ENCODE measurements at places on chromosomes 2 and 18.

GRCh38 chr2:198371921-198372543 is 567.6 kb downstream of the PLCL1 start:
- no peak for DNase-seq

DNA sequence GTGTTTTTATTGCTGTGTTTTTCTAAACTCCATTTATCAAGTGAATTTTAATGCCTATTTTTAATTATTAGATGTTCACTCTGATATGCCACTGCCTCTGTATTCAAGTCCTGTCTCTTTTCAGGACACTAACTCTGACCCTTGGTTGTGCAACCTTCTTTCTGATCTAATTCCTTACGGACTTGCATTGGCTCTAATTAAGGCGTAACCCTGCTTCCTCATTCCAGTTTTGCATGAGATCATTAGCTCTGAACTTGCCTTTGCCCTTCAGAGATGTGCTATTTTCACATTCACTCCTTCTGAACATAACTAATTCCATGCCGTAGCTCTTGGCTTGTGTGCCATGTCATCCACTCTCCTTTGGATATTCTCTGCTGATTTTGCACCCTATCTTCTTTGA is 162.5 kb upstream of the TMEFF2 start:
- no peak for DNase-seq

DNA sequence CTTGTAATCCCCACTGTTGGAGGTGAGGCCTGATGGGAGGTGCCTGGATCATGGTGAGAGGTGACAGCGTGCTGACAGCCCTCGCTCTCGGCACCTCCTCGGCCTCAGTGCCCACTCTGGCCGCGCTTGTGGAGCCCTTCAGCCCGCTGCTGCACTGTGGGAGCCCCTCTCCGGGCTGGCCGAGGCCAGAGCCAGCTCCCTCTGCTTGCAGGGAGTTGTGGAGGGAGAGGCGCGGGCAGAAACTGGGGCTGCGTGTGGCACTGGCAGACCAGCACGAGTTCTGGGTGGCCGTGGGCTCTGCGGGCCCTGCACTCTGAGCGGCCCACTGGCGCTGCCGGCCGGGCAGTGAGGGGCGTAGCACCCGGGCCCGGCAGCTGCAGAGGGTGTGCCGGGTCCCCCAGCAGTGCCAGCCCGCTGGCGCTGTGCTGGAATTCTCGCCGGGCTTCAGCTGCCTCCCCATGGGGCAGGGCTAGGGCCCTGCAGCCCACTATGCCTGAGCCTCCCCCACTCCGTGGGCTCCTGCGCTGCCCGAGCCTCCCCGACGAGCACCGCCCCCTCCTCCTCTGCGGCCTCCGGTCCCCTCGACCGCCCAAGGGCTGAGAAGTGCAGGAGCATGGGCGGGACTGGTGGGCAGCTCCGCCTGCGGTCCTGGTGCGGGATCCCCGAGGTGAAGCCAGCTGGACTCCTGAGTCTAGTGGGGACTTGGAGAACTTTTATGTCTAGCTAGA is 197.1 kb downstream of the SPP2 start:
- no peak for DNase-seq

GRCh38 chr2:11412449-11412810 is 53.5 kb downstream of the E2F6 start:
- DNase-seq: no peak

DNA sequence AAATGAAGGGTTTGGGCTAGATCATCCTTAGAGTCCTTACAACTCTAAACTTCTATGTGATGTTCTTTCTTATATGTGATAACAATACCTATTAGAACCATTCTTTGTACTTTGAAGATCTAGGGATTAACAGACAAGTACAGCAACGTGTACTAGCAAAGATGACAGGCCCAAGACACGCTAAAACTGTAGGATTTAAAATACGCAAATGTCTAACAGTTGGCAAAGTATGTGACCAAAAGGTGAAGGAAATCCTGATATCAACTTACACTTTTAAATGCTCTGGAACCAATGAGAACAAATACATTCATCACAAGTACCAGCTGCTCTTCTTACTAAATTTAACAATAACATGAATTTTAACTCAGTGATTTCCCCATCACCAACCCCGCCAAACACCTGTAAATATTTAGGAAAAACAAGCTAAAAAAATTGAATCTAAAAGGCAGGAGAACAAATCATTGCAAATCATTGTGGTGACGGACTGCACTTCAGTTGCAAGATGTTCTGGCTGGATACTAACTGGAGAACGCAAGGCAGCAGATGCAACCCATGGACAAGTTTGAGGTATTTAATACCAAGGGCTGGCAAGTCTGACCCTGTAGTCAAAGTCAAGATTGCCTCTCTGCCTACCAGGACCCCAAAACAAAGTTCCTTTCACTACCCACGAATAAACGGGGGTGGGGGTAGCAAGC is 1.4 kb downstream of the ANKRD44 start:
- no peak for DNase-seq

- no peak for DNase-seq
Observed at GRCh38 chr2:156031121-156031520, 301.4 kb downstream of the NR4A2 start.

Data from substantia nigra (tissue), 51 donors.